ENCODE measurements at places on chromosomes 7 and 10.

DNA sequence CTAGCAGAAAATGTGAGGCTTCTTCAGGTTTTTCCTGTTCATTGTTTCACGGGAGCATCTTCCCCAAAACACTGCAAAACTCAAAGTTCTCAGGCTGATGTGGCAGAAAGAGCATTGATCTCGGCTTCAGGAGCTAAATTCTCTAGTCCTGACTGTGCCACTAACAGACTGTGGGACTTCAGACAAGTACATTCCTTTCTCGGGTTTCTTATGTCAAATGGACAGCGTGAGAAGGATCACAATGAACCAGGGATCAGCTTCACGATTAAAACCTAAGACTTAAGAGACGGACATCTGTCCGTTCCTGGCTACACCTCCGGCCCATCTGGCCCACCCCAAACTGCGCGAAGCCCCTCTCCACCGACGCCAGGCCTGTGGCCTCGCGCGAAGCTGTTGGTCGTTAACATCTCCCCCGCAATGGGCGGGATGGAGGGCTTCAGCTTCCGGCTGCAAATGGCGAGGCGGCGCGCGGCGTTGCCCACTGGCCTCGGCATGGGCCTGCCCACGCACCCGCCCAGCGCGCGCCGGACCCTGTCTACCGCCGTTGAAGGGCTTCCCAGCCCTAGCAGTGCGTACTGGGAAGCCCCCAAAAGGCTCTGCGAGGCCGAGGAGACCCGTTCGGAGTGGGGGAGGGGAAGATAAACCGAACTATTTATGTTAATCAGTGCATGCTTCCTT, 549 bp upstream of the DDX50 start:
- DNase-seq, result no peak

- no peak for DNase-seq
These were observed 108.4 kb upstream of the ZWINT start for GRCh38 chr10:56469482-56469881.

GRCh38 chr7:101399759-101400158, 37.1 kb downstream of the COL26A1 start:
- peak; percentile 78 for DNase-seq

DNA sequence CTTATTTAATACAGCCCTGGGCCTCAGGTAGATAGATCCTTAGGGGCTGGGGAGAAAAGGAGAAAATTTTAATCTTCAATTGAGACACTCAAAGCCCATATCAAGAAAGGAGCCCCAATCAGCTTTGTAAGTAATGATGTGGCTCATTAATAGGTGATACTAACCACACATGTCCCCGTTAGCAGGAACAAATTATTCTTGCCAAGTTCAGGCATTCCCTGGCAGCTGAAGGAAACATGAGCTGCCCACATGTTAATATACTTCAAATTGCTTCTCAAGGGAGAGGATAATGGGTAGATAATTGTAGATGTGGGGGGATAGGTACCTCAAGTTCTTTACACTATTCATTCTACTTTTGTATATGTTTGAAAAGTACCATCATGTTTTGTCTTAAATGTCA, 14.5 kb downstream of the IFIT5 start:
- DNase-seq, result no peak

- DNase-seq, result peak; percentile 55
These were observed 58.7 kb upstream of the PRPS1L1 start for GRCh38 chr7:18086165-18087025.

DNA sequence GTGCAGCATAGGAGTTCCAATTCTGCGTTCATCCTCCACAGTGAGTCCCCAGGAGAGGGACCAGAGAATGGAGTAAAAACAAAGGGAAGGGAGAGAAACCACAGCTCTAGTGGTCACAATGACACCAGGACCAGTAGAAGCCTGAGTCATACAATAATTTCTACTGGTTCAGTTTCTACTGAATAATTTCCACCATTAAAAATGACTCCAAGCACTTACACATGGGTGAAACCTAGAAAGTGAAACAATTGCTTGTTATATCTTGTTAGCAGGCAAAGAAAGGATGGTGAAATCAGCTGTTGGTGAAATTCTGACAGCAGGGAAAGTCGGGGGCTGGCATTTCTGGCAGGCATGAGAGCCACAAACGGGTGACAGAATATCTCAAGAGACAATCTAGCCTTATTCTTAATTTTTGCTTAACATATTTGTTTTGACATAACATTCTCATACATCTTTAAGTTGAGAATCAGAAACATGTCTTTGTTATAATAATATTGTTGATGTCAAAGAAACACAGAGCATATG, 1065.8 kb upstream of the C7orf33 start:
- DNase-seq, result no peak

DNA sequence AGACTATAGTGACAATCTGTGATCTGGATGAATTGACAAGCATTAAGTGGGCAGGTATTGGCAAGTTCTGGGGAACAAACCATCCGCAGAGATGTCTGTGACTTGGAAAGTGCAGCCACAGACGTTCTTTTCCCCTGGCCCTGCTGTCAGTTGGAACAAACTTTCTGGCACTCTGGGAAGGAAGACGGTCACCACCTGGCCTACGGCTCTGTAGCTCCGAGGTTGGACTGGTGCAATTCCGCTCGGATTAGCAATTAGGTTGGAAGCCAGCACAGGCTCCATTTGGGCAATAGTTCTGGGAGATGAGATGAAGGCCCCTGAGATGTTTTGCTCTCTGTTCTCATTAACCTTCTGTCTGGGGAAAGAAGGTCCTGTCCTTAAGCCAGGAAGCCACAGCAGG, 437.5 kb downstream of the CALN1 start:
- no peak for DNase-seq

GRCh38 chr7:25320791-25321190, 92.5 kb upstream of the NPVF start:
- DNase-seq, result no peak

- DNase-seq, result no peak
These were observed 1.6 kb upstream of the MYPN start for GRCh38 chr10:68107651-68108050.

DNA sequence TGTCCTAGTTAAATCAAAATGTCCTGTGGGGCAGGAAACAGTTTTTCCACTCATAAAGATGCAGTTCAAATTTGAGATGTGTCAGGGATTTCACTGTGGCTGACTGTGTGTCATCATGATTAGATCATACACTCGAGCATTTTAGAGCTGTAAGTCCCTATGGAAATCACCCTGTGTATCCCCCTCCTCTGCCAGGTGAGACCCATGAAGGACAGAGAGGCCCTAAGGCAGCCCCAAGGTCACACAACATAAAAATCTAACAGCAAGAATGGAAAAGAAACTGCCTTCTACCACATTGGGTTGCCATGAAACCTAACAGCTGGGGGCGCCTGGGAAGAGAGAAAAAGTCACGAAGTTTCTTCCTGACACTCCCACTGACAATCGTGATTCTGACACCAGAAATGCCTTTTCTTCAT, 135.8 kb downstream of the KCNMA1 start:
- no peak for DNase-seq

DNA sequence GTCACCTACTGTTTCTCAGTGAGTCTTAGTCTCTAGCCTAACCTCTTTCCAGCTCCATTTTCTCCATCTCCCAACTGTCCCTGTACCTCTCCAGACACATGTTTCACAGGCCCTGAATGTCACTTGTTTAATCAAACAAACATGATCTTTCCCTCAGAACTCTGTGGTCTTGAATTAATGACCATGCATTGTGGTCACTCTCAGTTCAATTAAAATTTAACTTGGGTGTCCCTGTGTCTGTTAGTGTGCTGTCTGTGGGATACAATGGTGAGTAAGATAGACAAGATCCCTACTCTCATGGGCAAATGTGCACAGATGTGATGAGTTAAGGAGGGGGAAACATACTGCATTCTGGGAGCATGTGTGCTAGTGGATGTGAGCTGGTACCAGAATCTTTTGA, 65.0 kb downstream of the RBM33 start:
- no peak for DNase-seq

DNA sequence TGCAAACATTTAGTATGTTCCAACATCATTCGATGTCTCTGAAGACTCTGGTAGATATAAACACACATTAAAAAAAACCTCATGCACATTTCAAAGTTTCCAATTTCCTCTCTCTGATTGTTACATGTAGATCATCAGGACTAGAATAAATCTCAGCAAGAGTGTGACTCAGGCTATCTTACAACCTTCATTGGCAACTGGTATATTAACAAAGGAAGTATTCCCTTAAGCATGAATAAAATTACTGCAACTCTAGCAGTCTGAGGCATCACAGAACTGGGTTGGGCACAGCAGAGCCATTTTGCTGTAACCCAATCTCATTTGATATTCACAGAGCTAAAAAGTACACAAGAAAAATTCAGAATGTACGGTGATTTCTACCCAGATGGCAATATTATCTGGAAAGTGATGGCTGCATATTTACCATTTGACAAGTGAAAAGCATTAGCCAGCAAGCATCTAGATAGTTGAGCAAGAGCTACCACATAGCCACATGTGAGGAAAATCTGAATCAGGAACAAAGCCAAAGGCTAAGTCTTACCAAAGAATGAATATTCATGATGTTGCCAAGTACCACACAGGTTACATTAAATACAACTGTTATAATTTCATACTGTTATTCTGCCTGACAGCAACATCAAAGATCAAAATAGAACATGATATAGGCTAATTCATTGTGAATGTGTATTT, 232.2 kb downstream of the CRPPA start:
- DNase-seq, result no peak

- peak; percentile 22 for DNase-seq
These were observed 595.2 kb downstream of the AUTS2 start for GRCh38 chr7:70193514-70193913.

GRCh38 chr10:13087601-13087985, 12.4 kb upstream of the OPTN start:
- no peak for DNase-seq

GRCh38 chr10:53162856-53163255, 390.3 kb upstream of the MBL2 start:
- no peak for DNase-seq

- no peak for DNase-seq
These were observed 145.7 kb upstream of the RHEB start for GRCh38 chr7:151665368-151665767.

DNA sequence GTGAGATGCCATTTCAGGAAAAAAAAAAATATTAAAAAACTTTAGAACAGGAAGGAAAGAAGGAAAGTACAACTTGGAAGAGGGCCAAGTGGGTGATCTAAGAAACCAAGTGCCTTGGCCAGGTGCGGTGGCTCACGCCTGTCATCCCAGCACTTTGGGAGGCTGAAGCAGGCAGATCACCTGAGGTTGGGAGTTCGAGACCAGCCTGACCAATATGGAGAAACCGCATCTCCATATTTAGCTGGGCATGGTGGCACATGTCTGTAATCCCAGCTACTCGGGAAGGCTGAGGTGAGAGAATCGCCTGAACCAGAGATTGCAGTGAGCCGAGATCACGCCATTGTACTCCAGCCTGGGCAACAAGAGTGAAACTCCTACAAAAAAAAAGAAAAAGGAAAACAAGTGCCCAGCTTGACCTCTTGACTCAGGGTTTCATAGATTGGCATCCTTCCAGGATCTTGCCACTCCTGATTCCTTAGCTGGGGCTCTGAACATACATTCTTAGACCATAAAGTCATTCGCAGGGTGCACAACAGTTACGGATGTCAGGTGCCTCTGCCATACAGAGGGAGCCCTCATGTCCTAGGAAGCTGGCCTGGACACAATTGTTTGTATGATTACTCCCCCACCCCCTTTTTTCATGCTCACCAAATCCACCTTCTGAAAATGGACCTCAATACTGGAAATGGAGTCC, 2.1 kb upstream of the GUSB start:
- peak; percentile 44 for DNase-seq

GRCh38 chr7:96184783-96185182, 137.1 kb downstream of the SLC25A13 start:
- DNase-seq, result no peak

DNA sequence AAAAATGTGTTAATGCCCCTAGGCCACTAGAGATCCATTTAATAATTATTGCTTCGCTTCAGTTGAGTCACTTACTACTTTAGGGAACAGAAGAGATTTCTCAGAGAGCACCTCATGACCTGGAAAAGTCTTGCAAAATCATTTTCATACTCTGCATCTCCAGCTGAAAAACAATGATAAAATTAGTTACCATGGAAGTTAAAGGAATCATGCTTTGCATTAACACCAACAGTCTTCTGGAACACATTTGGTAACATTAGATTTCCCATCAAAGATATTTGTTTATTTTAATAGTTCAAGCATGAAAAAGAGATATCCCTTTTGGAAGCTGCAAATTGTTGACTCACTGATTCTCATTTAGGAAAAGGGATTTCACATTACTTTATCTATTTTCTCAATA, 1.8 kb upstream of the STEAP2 start:
- peak; percentile 4 for DNase-seq

DNA sequence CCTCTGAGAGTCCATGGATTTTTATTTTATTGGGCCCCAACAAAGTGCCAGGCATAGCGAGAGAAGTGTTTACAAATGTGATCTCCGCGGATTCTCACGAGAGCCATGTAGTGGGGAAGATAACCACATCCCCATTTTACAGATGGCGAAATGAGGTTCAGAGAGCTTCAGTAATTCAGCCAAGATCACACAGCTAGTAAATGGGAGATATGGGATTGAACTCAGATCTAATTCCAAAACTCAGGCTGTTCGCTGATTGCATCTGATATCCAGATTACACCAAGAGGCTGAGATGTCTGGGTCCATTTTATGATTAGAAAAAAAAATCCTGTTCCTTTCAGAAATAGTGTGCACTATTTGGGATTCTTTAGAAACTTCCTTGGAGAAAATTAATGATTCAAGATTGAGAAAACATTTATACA, 1.3 kb downstream of the FAS start:
- no peak for DNase-seq

- no peak for DNase-seq
These were observed 15.0 kb downstream of the C10orf53 start for GRCh38 chr10:49694466-49694865.
